IMR-90 (cell line): ENCODE measurements at places on chromosomes 11 and 22. TPM values are rescaled to one million over a fixed set of nuclear protein-coding genes. Genes with fewer than 3 reads are reported as not detected.

Gene OSM
- total RNA-seq, result not detected in 2 replicates

GRCh38 chr11:132249256-132249655 is 878.8 kb downstream of the NTM start:
- H3K4me1 ChIP-seq, result no peaks in the 10 kb centered on the region
- no peaks in the 10 kb centered on the region for H3K36me3 ChIP-seq
- no peaks in the 10 kb centered on the region for H3K27me3 ChIP-seq
- H3K27ac ChIP-seq, result no peak overlapping the region

DNA sequence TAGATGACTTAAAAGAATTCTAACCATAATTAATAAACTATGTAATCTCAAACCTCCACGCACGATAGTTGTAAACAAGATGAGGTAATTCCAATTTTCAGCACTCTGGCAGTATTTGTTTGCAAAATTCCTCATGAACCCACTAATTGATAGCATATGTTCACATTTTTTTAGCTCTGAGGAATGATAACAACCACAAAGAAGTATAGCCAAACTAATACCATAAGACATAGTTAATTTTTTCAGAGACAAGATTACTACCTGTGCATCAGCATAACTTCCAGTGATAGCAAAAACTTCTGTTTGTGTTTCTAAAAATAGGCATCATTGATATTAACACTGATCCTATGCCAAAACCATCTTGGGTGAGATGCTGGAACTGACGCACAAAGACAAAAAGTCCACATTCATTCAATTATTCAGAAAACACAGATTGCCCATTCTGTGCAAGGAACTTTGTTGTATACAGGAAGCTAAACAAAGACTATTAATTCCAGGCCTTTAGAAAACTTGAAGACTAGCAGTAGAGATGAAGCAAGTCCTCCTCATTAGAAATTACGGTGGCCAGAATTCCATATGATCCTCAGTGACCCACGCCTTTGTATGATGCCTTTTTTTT is 57.7 kb downstream of the PDGFD start:
- no peaks in the 10 kb centered on the region for H3K36me3 ChIP-seq
- no peaks in the 10 kb centered on the region for H3K27me3 ChIP-seq
- peak overlapping the region; percentile 69; the same call in 1 of the 2 replicates for H3K27ac ChIP-seq
- no peak overlapping the region for H3K4me3 ChIP-seq
- peaks cover 6% of the 10 kb centered on the region for H3K4me1 ChIP-seq
- DNase-seq, result peak; percentile 74

DNA sequence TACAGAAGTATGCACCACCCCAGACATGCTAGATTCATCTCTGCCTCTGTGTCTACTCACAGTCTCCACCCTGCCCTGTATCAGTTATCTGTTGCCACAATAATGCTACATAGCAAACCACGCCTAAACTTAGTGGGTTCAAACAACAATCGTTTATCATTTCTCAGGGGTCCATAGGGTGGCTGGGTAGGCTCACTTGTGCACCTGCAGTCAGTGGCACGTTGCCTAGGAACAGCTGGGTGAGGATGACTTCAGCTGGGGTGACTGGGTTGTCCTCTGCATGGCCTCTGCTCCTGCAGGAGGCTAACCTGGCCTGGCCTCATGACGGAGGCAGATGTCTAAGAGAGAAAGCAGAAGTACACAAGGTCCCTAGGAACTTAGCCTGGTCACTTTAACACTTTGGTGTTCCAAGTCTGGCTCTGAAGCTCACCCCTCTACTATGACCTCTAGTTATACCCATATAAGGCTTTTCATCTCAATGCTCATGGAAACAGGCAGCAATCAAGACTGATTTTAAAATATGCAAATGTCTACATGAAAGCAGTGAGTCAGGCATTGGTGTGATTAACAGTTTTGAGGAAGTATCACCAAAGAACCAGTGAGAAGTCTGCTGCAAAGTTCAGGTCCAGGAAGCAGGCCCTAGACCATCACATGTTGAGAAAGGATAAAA is 10.7 kb downstream of the OLFML1 start:
- no peaks in the 10 kb centered on the region for H3K27me3 ChIP-seq
- no peak overlapping the region for H3K4me3 ChIP-seq
- no peaks in the 10 kb centered on the region for H3K4me1 ChIP-seq
- no peak overlapping the region for H3K27ac ChIP-seq
- no peak for DNase-seq

DNA sequence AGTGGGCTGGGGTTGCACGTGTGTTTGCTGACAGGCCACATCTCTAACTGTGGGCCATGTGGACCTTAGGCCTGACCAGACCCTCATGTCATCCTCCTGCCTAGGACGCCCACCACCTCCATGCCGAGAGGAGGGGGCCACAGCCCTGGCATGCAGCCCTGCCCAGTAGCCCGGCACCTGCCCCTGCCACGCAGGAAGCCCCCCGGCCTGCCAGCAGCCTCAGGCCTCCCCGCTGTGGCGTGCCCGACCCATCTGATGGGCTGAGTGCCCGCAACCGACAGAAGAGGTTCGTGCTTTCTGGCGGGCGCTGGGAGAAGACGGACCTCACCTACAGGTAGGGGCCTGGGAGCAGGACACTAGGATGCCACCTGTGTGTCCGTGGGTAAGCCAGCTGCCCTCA is 6.4 kb downstream of the MMP11 start:
- no peak overlapping the region for H3K27ac ChIP-seq
- DNase-seq, result no peak
- no peaks in the 10 kb centered on the region for H3K27me3 ChIP-seq
